ENCODE measurements at places on chromosomes 16 and 17.

GRCh38 chr17:79630126-79630525 lies 19.3 kb upstream of the RBFOX3 start:
- DNase-seq, result no peak

DNA sequence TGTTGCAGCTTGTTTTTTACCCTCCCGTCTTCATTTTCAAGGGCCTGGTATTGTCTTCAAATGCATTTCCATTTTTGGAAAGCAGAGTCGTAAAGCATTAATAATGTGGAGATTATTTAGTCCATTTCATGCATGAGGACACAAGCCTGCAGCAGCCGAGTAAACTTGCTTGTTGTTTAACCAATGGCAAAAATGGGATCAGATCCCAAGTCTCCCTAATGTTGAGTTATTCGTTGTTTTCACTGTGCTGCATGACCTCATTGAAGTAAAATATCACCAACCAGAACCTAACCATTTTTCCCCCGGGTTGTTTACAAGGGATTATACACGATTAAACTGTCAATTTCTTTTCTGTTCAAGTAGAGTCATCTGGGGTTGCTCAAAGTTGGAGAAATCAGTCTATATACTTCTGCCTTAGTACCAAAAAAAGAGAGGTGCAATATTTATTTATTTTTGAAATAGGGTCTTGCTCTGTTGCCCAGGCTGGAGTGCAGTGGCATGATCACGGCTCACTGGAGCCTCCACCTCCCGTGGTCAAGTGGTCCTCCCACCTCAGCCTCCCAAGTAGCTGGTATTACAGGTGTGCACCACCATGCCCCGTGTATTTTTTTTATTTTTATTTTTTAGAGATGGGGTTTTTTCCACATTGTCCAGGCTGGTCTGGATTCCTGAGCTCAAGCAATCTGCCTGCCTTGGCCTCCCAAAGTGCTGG lies 12.4 kb downstream of the AMZ2 start:
- DNase-seq, result no peak

DNA sequence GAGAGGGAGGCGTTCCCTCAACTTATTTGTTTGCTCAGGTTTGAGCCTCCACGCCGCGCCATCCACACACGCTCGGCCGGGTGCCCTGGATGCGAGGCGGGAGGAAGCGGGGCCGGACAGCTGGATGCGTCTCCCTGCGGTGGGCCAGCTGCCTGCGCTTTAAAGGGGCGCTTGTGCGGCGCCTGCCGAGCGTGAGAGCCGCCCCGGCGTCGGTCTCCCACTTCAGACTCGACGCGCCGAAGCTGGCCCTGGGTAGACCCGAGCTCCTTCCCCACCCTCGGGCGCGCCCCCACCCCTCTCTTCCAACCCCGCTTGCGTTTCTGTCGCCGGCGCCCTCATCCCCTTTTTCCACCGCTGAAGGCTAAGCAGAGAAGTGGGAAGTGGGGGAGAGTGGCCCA lies 527 bp upstream of the CHAD start:
- no peak for DNase-seq

DNA sequence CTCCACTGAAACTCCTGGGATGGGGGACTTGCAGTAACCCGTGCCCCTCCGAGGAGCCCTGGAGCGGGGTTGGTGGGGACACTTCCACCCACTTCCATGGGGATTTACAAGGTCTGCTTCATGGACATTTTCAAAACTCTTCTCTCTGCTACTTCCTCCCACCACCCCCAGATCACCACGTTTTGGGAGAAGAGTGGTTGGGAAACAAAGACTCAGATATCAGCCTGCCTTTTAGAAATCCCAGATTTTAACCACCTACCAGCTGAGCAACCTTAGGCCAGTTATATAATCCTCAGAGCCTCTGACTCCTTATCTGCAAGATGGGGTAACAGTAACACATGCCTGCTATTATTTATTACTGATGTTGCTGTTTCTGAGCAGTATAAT lies 184.8 kb downstream of the CCDC182 start:
- no peak for DNase-seq

DNA sequence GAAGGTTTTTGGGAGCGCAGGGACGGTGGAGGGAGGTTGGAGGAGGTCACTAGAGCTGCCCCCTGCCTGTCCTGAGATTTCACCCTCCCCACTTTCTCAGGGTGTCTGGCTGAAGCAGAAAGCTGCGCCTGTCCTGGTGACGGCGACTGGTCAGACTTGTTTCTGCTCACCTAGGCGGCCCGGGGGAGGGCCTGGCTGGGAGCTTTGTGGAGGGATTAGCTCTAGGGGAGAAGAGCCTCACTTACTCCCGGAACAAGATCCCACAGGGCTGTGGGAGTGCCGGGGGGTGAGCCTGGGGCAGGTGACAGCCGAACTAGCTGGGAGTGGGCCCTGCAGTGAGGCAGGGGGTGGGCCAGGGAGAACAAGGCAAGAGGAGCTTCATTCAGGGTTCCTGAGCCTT lies 11.5 kb downstream of the NHERF1 start:
- DNase-seq, result no peak

GRCh38 chr16:11681976-11682654 lies 13.9 kb downstream of the SNN start:
- no peak for DNase-seq

GRCh38 chr17:34726536-34727384 lies 147.4 kb downstream of the TMEM132E start:
- no peak for DNase-seq

Data from activated CD4-positive, CD25-positive, alpha-beta regulatory T cell (primary cell).